Psoas muscle (tissue), 8 donors: ENCODE measurements at places on chromosomes 11 and 22. TPM values are rescaled to one million over a fixed set of nuclear protein-coding genes. Genes with fewer than 3 reads are reported as not detected.

GRCh38 chr22:27776650-27776958 is 25.0 kb downstream of the MN1 start:
- DNase-seq: no peak

DNA sequence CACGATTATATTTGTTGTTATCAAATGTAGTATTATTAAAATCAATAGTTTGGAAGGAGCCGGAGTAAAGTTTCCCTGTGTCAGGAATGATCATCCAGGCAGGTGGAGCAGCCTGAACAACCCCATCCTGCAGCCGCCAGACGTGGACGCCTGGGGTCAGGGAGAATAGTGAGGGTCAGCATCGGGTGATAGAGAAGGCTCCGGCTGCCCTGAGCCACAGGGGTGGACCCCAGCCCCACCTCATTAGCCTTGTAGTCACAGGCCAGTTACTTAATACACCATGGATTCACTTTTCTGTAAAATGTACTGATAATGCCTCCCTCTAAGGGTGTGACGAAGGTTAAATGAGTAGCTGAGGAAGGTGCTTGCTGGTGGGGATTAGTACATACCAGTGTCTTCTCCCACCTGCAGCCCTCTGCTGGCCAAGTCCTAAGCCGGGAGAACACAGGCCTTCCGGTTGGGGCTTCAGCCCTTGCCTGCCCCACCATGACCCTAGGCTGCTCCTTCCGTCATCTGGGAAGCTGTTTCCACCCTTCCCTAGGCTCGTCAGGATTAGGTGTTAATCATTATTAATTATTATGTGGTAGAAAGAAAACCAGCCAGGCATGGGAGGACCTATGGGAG is 14.9 kb downstream of the TMEM121B start:
- no peak for DNase-seq

GRCh38 chr11:77198440-77198849 is 70.4 kb downstream of the MYO7A start:
- no peak for DNase-seq

SLCO2B1 gene
- total RNA-seq: 17.7 TPM

NXPE4 gene
- not detected for total RNA-seq
